ENCODE measurements at places on chromosomes 7 and 10.

GRCh38 chr7:157014635-157015555, 4.4 kb upstream of the MNX1 start:
- DNase-seq: no peak

DNA sequence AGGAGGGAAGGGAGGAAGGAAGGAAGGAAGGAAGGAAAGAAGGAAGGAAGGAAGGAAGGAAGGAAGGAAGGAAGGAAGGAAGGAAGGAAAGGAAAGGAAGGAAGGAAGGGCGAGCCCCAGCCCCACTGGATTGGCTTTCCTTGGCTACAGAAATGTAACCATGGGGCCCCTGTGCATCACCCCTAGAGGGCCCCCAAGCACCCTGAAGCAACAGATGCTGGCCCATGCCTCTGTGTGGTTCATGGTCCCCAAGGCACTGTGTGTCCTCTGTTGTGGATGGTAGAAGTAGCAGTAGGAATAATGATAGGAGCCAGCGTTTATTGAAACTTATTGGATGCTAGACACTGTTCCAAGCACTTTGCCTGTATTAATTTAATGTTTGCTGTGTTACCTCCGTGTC, 116.6 kb upstream of the MACROH2A2 start:
- no peak for DNase-seq

GRCh38 chr7:73809467-73809951, 21.3 kb upstream of the CLDN4 start:
- DNase-seq: no peak

DNA sequence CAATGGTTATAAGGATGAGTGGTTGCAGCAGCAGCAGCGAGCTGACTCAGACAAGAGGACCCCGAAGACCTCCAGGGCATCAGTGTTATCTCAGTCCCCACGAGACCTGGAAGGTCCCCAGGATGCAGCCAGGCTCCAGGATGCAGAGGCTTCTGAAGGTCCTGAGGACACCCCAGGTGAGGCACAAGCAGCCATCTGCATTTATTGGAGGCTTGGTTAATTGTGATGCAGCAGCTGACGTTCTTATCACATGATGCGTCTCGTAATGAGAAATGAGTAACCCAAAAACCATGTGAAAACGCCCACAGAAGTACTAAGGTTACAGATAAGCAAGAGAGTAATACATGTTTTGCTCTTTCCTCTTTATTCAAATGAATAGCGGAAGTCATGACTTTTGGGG, 17.4 kb downstream of the C7orf57 start:
- DNase-seq: no peak

- no peak for DNase-seq
These were observed 9.3 kb downstream of the TFAM start for GRCh38 chr10:58394471-58394870.

Data from stimulated activated CD8-positive, alpha-beta memory T cell treated with anti-CD3 and anti-CD28 coated beads, Interleukin-4, amount 100 ng/mL, for 1 hour (primary cell).